ENCODE measurements at places on chromosomes 1 and 21. TPM values are rescaled to one million over a fixed set of nuclear protein-coding genes. Genes with fewer than 3 reads are reported as not detected.

The PROK1 gene
- total RNA-seq = not detected

The CASZ1 gene
- total RNA-seq = 0.50 TPM

The PTPN7 gene
- not detected for total RNA-seq

The ECM1 gene
- total RNA-seq = 72.5 TPM

The LCE1B gene
- not detected for total RNA-seq

The S100A5 gene
- 0.26 TPM for total RNA-seq

The FMO5 gene
- 1.4 TPM for total RNA-seq

The FCRL2 gene
- total RNA-seq = not detected

The B3GALT5 gene
- 0.10 TPM for total RNA-seq

The UTS2 gene
- not detected for total RNA-seq

The SPATA21 gene
- total RNA-seq = not detected

The LEPROT gene
- 51.7 TPM for total RNA-seq

The OPTC gene
- total RNA-seq = not detected

The NDC1 gene
- total RNA-seq = 13.8 TPM

The FOXO6 gene
- total RNA-seq = not detected

The PEX10 gene
- total RNA-seq = 43.2 TPM

The CCDC30 gene
- total RNA-seq = 1.4 TPM

The LCE1D gene
- not detected for total RNA-seq

The AMY1C gene
- not detected for total RNA-seq

The HSD17B7 gene
- 19.5 TPM for total RNA-seq

The UBASH3A gene
- not detected for total RNA-seq

The CNR2 gene
- total RNA-seq = not detected

The PLPPR5 gene
- not detected for total RNA-seq

The CLIC6 gene
- not detected for total RNA-seq

The LORICRIN gene
- total RNA-seq = not detected

The KCNH1 gene
- total RNA-seq = 8.9 TPM

The SPRR1B gene
- total RNA-seq = not detected

The SERTAD4 gene
- 22.2 TPM for total RNA-seq

The EBNA1BP2 gene
- total RNA-seq = 63.8 TPM

The OR10J5 gene
- total RNA-seq = not detected

The FAM72B gene
- total RNA-seq = 1.3 TPM

Data from smooth muscle cell of the pulmonary artery (primary cell).